Activated T-cell treated with anti-CD3 and anti-CD28 coated beads, Interleukin-2, amount 50 U/mL, for 24 hours (primary cell): ENCODE measurements at places on chromosomes 13 and 19.

GRCh38 chr19:30851646-30852045 is 479.5 kb downstream of the ZNF536 start:
- DNase-seq, result no peak

DNA sequence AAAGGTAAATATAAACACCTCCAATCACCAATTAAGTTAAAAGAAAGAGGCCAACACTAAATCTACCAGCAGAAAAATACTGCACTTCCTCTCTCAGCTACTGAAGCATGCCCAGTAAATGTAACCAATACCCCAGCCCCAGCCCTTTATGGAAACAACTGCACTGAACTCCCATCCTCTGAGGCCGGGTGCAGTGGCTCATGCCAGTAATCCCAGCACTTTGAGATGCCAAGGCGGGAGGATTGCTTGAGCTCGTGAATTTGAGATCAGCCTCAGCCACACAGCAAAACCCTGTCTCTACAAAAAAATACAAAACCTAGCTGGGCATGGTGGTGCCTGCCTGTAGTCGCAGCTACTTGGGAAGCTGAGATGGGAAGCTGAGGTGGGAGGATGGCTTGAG is 221.6 kb upstream of the SOX21 start:
- DNase-seq, result no peak

GRCh38 chr13:51793570-51794271 is 10.2 kb downstream of the DHRS12 start:
- DNase-seq, result peak; percentile 53

- DNase-seq, result no peak
Measured at GRCh38 chr19:29372091-29372415, 153.7 kb upstream of the VSTM2B start.

- DNase-seq, result no peak
Measured at GRCh38 chr19:28028881-28029444, 1184.0 kb downstream of the UQCRFS1 start.
